ENCODE measurements at places on chromosomes 2 and 18. TPM values are rescaled to one million over a fixed set of nuclear protein-coding genes. Genes with fewer than 3 reads are reported as not detected.

GRCh38 chr2:105403783-105404698 lies 5.2 kb upstream of the FHL2 start:
- no peaks in the 10 kb centered on the region for H3K36me3 ChIP-seq
- no peak for DNase-seq

- DNase-seq = no peak
- H3K36me3 ChIP-seq = no peaks in the 10 kb centered on the region
- H3K27me3 ChIP-seq = no peaks in the 10 kb centered on the region
- no peak overlapping the region for H3K27ac ChIP-seq
- no peaks in the 10 kb centered on the region for H3K4me1 ChIP-seq
These were observed 26.7 kb downstream of the FBLN7 start for GRCh38 chr2:112164876-112165275.

- H3K4me3 ChIP-seq = no peak overlapping the region
- no peaks in the 10 kb centered on the region for H3K4me1 ChIP-seq
- H3K27ac ChIP-seq = no peak overlapping the region
- no peaks in the 10 kb centered on the region for H3K36me3 ChIP-seq
These were observed 76.4 kb downstream of the ZSWIM2 start for GRCh38 chr2:186772579-186772978.

DNA sequence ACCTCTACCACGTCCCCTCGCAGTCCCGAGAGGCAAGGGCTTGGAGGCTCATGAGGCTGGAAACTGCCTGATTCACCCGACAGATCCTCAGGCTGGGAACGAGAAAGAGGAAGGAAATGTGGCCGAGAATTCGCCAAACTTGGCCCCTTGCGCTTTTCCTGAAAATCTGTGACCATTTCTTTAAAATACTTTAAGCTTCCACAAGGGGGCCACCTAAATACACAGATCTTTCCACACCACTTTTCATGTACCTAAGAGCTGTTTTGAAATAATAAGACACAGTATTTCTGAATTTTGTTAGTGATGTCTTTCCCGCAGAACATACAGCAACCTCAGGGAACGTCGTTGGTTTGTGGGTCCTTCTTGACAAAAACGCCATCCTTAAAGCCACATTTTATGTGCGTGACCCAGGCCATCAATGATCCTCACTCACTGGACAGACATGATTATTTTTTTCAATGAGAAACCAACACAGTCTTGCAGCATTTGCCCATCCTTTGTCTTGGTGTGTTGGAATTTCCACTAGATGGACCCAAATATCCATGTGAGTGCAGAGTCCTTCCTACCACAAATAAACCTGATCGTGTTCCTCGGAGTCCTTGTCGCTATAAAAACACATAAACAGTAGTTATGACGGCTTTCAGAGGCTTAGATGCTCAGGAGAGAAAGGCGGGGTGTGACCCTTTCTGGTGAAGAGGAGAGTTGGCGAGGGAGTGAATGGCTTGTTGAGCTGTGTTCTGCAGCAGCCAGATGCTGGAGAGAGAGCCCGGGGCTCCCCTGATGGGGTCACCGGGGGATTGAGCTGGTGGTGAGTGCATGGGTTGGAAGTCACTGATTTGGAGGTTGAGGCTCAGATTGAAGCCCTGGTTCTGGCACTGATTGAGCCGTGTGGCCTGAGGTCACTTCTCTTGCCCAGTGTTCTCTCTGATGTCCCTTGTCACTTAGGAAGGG lies 25.0 kb downstream of the DCDC2C start:
- peak; percentile 90 for DNase-seq
- no peaks in the 10 kb centered on the region for H3K4me1 ChIP-seq
- no peaks in the 10 kb centered on the region for H3K27me3 ChIP-seq
- no peak overlapping the region for H3K4me3 ChIP-seq
- no peak overlapping the region for H3K27ac ChIP-seq

GRCh38 chr2:239378021-239378917 lies 22.6 kb downstream of the HDAC4 start:
- no peak for DNase-seq
- H3K27ac ChIP-seq = no peak overlapping the region
- H3K4me1 ChIP-seq = no peaks in the 10 kb centered on the region

- H3K27ac ChIP-seq = peak overlapping the region; percentile 50
- no peak overlapping the region for H3K4me3 ChIP-seq
- H3K27me3 ChIP-seq = no peaks in the 10 kb centered on the region
- DNase-seq = peak; percentile 83
These were observed 12.4 kb downstream of the HS6ST1 start for GRCh38 chr2:128306081-128306930.

DNA sequence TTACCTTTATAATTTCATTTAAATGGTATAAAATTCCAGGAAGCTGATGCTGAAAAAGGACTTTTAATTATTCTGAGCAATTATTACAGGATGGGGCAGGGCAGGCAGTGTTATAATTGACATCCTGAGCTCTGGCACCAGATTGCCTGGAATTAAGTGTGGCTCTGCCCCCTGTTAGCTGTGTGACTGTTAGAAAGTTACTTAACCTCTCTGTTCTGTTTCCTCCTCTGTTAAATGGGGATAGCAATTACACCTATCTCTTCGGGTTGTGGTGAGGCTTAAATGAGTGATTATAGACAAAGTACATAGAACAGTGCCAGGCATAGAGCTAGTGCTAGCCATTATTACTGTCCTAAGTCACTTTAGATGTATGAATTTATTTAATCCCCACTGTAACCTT lies 327.3 kb downstream of the SMAD2 start:
- H3K27ac ChIP-seq = no peak overlapping the region
- H3K4me1 ChIP-seq = no peaks in the 10 kb centered on the region

DNA sequence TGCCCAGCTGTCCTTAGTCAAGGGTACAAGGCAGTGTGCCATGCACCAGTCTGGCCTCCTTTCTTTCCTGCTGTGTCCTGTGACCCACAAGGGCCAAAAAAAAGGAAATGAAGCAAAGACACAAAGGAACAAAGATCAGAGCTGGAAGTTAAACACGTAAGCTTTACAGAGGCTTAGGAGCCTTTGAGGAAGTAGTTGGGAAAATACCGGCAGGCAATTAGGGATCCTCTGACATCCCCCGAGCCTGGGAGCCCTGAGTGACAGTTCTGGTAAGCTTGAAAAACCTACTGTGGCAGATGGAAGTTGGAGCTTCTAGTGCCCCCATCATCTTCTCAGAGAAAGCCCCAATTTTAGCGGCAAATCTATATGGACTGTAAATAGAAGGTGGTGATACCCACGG lies 78.5 kb downstream of the SPRED2 start:
- H3K27ac ChIP-seq = no peak overlapping the region
- H3K4me3 ChIP-seq = no peak overlapping the region
- DNase-seq = no peak
- peaks cover 23% of the 10 kb centered on the region for H3K4me1 ChIP-seq
- no peaks in the 10 kb centered on the region for H3K36me3 ChIP-seq

DNA sequence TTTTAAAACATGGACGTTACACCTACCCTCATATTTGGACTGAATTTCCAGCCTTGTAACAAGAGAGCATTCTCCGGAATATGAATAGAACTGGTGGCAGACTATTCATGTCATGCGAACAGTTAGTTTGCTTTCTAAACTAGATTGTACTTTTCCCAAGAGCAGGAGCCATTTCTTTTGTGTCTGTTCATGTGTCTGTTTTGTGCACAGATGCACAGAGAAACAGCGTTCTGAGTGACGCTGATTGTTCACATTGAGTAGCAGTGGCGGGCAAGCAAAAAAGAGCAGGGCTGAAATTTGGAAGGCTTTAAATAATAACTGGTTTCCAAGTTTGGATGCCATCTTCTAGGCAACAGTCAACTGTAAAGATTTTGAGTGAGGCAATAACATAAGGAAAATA lies 200.3 kb downstream of the NRXN1 start:
- H3K27me3 ChIP-seq = no peaks in the 10 kb centered on the region
- H3K27ac ChIP-seq = no peak overlapping the region
- no peaks in the 10 kb centered on the region for H3K4me1 ChIP-seq
- no peaks in the 10 kb centered on the region for H3K36me3 ChIP-seq
- no peak for DNase-seq

DNA sequence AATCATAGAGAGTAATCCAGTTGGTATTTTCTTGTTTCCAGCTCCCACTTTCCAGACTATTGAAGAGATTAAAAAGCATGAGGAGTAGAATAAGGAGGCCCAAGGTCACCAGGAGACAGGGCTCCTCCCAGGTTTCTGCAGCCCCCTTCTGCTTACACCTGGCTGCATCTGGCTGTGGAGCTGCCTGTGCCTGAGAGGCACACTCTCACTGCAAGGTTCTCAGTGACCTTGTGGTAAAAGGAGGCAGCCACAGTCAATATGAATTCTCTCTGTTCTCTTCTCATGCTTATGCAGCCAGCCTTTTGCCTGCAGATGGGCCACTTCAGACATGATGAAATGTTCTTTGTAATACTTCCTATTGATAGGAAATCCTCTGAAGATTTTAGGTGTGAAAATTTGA lies 233.7 kb downstream of the MYO3B start:
- H3K27me3 ChIP-seq = no peaks in the 10 kb centered on the region
- DNase-seq = no peak
- no peaks in the 10 kb centered on the region for H3K4me1 ChIP-seq

DNA sequence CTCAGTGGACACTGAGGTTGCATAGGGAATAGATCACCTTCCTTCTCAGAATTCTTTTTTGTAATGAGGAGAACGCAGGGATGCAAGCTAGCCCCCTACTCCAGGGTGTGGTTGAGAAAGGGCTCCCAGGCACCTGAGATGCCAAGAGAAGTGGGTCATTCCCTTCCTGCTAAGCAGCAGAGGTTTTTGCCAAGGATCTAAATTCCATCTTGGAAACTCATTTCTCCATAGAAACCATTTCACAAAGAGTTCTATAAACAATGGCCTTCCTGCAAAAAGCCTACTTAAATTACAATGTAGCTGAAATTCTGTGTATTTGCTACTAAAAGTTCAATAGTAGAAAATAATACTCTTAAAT lies 3.7 kb upstream of the PPP3R1 start:
- no peaks in the 10 kb centered on the region for H3K27me3 ChIP-seq
- no peak overlapping the region for H3K4me3 ChIP-seq
- H3K27ac ChIP-seq = no peak overlapping the region
- no peaks in the 10 kb centered on the region for H3K4me1 ChIP-seq

DNA sequence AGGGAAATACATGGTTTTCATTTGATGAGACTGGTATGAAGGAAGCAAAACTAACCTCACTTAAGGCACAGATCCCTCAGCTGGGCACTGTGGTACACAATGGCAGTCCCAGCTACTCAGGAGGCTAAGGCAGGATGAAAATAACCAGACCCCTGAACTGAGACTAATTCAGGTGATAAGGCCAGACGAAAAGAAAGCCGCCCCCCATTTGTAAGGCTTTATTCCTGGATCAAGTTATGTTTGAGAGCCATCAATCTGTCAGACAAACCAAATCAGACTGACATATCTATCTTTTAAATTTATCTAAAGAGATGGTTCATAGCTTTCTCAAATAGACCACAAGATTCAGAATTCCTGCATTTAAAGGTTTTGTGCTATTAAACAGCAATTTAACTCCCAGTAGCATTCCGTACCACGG lies 4.1 kb downstream of the SRSF7 start:
- DNase-seq = no peak
- no peaks in the 10 kb centered on the region for H3K27me3 ChIP-seq
- H3K4me1 ChIP-seq = peaks cover 5% of the 10 kb centered on the region
- no peak overlapping the region for H3K27ac ChIP-seq
- no peak overlapping the region for H3K4me3 ChIP-seq

GRCh38 chr2:85954590-85955458 lies 66.0 kb upstream of the ST3GAL5 start:
- H3K36me3 ChIP-seq = no peaks in the 10 kb centered on the region
- H3K4me3 ChIP-seq = no peak overlapping the region
- peak overlapping the region; percentile 64 for H3K27ac ChIP-seq
- peak; percentile 73 for DNase-seq
- H3K27me3 ChIP-seq = no peaks in the 10 kb centered on the region
- peaks cover 2% of the 10 kb centered on the region for H3K4me1 ChIP-seq

- H3K36me3 ChIP-seq = no peaks in the 10 kb centered on the region
- no peak overlapping the region for H3K4me3 ChIP-seq
- DNase-seq = no peak
- no peak overlapping the region for H3K27ac ChIP-seq
- H3K4me1 ChIP-seq = no peaks in the 10 kb centered on the region
- no peaks in the 10 kb centered on the region for H3K27me3 ChIP-seq
These were observed 114.4 kb downstream of the SMAD7 start for GRCh38 chr18:48836231-48836805.

GRCh38 chr18:61337527-61337926 lies 4.3 kb downstream of the CDH20 start:
- H3K27ac ChIP-seq = no peak overlapping the region
- no peak overlapping the region for H3K4me3 ChIP-seq
- H3K36me3 ChIP-seq = no peaks in the 10 kb centered on the region

UGT1A3 gene
- total RNA-seq = not detected

PTPRN gene
- 0.21 TPM for total RNA-seq

SPTBN1 gene
- 431 TPM for total RNA-seq

CREG2 gene
- 0.67 TPM for total RNA-seq

CYB5A gene
- 516 TPM for total RNA-seq

Data from lung (tissue), 17 donors.